ENCODE measurements at places on chromosomes 5 and 9.

GRCh38 chr9:112541685-112542084 is 55.1 kb downstream of the KIAA1958 start:
- no peak for DNase-seq

- no peak for DNase-seq
Observed at GRCh38 chr5:2166979-2167377, 284.3 kb upstream of the IRX4 start.

DNA sequence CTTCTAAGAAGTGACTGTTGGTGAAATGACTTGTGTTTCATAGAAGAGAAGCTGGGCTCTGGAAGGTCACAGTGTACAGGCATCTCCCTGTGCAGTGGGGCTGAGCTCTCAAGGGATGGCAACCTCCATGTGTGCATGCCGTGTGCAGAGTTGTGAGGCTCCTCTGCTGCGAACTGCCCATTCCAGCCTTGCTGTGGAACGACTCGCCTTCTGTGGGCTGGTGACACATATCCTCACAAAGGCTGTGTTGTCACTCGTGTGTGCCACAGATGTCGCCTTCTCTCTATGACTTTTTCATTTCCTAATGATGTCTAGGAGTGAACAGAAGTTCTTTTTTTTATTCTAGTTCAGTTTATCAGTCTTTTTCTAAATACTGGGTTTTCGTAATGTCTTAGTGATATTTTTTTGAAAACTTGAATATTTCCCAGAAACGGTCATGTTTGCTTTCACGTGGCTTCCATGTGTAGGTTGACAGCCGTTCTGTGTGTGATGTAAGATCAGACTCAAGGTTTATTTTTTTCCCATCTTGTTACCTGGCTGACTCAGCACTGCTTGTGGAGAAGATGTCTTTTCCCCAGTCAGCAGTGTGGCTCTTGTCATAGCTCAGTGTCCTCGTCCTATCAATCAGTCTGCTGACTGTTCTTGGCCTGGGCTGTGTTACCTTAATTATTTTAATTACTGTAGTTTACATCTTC is 57.3 kb upstream of the CACNA1B start:
- DNase-seq = no peak

GRCh38 chr9:110555551-110556331 is 23.8 kb downstream of the SVEP1 start:
- DNase-seq = no peak

DNA sequence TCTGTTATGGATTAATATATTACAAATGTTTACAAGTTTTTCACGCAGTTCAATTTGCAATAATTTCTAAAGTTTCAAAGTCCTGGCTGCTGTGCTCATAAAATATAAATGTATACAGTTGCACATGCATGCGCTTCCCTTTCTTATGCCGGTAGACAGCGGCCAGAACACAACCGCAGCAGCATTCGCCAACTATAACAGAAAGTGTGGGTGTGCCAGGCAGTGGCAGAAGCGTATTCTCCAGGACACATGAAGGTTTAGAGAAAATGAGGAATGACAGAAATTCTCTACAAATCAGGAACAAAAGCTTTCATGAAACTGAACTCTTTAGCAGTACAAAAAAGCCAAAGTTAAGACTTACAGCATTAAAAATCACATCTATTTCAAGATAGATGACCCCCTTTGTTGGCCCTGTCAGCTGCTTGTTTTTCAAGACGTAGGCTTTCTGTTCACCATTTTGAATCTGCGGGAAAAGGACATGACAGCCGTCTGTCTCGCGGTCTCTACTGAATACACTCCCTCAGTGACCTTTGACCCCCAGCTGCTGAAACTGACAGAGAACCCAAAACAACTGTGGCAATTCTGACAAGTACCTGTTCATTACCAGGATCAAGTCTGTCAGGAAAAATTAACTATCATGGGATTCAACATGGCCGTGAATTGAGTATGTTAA is 252.2 kb downstream of the SLF1 start:
- no peak for DNase-seq

DNA sequence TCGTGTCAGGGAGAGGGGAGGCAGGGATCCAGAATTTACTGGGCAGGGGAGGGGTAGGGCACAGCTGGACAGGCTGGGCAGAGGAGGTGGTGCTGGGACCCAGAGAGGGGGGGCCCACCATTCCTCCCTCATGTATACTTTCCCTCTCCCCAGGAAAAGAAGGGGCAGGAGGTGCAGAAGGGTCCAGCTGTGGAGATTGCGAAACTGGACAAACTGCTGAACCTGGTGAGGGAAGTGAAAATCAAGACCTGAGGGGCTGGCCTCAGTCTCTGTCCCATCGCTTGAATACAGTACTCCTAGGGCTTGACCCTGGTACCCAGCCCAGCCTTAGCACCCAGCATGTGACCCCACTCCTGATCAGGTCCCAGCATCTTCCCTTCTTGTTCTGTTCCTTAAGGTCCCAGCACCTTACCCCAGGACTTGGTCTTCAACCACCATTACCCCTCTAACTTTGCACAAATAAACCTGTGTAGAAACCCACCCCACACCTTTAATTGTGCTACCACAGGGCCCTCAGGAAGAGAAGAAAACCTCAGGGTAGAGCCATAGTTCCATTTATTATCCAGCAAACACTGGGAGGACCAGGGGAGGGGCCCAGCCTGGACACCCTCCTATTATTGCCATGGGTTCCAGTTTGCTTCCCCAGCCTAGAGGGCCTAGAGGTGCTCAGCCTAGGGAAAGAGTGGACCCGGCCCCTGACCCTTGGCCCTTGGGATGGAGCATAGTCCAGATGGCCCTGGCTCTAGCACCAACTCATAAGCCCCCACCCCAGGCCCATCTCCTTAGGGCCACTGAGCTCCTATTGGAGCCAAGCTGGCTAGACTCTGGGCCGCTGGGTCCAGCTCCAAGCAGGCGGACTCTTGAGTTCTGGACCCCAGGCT is 2.0 kb downstream of the ENHO start:
- no peak for DNase-seq

DNA sequence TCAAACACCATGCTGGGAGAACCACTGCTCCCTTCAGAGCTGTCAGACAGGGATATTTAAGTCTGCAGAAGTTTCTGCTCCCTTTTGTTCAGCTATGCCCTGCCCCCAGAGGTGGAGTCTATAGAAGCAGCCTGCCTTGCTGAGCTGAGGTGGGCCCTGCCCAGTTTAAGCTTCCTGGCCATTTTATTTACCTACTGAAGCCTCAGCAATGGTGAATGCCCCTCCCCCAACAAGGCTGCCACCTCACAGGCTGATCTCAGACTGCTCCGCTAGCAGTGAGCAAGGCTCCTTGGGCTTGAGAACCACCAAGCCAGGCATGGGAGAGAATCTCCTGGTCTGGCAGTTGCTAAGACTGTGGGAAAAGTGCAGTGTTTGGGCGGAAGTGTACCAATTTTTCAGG is 205.5 kb upstream of the PTGER4 start:
- DNase-seq = no peak

DNA sequence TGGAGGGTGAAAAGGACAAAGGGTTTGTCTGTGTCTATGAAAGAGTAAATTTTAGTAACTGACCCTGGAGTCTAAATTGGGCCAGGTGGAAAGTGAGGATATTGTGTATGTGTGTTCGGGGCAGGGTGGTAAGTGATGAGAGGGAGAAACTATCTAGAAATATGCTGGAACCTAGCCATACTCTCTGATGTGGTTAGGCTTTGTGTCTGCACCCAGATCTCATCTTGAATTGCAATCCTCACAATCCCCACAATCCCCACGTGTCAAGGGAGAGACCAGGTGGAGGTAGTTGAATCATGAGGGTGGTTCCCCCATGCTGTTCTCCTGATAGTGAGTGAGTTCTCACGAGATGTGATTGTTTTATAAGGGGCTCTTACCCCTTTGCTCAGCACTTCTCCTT is 60.6 kb downstream of the COMMD10 start:
- DNase-seq = no peak

DNA sequence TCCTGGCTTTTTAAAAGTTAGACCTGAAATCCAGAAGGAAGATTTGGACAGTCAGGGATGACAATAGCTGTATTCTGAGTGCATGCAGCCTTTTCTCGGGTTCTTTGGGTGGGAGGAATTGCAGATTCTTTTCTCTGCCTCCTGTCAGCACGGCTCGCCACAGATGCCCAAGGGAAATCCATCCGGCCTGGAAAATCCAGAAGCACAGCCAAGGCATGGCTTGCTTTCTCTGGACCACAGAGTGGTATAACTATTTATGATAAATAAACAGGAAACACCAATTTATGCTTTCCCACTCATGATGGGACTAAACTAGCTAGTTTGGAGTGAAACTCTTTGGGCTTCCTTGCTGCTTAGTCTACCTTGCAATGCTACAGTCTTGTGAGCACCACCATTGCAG is 59.1 kb downstream of the C9orf152 start:
- no peak for DNase-seq

DNA sequence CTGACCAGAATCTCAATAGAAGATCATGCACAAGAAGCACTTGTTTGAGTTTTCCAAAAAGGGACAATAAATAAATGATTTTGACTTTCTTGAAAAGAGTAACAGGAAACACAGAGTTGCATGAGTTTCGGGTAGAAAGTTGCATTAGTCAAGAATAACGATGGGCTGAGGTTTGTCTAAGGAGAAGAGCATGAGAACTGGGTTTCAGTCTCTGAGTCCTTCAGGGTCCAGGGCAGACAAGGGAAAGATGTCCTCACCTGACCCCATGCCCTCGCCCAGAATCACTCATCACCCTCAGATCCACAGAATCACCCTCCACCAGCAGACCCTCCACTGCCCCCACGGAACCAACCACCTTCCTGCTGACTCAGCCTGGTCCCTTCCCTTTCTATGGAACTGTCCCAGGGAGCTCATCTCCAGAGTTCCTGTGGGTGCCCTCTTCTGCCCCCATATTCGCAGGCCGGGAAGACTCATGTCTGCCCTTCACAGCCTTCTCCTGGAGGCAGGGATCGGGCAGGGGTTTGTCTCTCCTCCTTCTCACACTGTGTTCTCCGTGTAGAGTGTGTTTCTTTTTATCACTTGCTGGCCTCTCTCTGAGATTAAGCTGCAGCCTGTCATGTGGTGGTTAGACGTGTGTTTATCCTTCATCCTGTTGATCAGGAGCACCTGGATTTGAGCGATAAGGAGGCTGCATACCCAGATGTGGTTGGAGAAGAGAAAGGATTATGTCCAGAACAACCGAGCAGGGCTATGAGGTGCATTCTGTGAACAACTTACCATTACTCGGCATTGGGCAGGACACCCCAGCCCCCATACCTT is 442.6 kb downstream of the MAT2B start:
- DNase-seq = no peak

GRCh38 chr9:131692612-131693562 is 47.0 kb downstream of the RAPGEF1 start:
- no peak for DNase-seq

- no peak for DNase-seq
Observed at GRCh38 chr5:23411994-23412393, 95.4 kb upstream of the PRDM9 start.

- DNase-seq = no peak
Observed at GRCh38 chr5:119360905-119361593, 5.2 kb downstream of the TNFAIP8 start.

DNA sequence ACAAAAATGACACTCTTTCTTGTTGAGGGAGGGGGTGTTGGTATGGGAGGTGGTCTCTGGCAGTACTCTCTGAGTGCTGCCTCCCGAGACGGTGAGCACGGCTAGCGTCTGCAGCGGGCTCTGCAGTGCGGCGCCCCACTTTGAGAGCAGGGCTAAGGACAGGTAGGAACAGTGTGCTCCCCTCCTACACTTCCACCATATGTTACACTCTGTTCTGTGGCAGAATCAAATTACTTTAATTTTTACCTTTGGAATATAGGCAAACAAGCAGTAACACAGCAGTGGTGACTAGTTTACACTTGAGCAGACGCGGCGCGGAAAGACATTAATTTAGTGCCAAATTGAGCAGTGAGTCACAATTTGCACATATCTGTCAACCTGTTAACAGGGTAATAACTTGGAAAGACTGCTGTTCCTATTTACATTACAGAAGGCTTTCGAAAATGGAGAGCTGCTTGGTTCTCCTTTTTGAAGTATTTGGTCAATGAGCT is 136.3 kb downstream of the MED27 start:
- DNase-seq = no peak

DNA sequence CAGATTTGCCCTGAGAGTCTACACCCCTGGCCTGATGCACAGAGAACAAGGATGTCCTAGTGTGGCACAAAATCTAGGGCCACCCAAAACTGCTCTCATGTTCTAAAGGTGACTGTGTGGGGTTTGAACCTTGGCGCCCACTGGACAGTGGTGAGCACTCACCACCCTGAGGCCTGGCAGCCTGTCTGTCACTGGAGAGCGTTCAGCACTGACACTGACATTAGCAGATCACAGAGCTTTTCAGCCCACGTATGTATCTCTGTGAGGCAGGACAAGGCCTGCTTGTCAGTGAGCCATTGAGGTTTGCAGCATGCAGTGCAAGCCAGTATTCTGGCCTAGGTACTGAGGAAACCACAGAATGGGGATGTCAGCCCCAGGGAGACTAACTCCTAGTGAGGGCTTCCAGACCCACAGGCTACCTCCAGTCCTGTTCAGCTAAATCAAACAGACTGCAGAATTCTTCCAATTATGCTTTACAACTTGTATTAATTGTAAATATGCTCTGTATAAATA is 38.9 kb upstream of the SLC2A8 start:
- DNase-seq = no peak

- no peak for DNase-seq
Observed at GRCh38 chr5:146796144-146796543, 82.4 kb downstream of the PPP2R2B start.

- DNase-seq = no peak
Observed at GRCh38 chr9:76591256-76591950, 132.4 kb downstream of the GCNT1 start.

DNA sequence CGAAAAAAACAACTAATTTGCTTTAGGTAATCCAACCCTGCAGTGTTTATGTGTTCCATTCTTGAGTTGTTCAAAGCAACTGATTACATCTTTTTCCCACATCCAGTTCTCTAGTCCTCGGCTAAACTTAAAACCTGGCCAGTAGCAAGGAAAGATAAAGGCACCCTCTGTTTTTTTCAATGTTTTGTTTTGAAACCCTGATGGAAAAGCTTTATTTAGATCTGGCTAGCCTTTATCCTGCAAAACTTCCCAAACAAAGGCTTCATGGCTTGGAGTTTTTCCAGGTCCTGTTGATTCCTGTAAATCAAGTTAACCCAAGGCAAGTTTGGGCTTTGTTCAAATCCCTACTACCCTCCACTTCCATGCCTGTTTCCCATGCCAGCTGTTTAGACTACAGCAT is 105.1 kb downstream of the CEMIP2 start:
- no peak for DNase-seq

- no peak for DNase-seq
Observed at GRCh38 chr5:29085142-29085541, 2046.8 kb upstream of the CDH9 start.

All from ecto neural progenitor cell (in vitro differentiated cells).